ENCODE measurements at places on chromosomes 5 and 9. TPM values are rescaled to one million over a fixed set of nuclear protein-coding genes. Genes with fewer than 3 reads are reported as not detected.

The SPATA31A3 gene
- not detected for total RNA-seq

The RANBP17 gene
- 25.7 TPM for total RNA-seq

The ANGPTL2 gene
- total RNA-seq: 55.5 TPM

The NRG2 gene
- 0.81 TPM for total RNA-seq

The CCL28 gene
- 1.1 TPM for total RNA-seq

DNA sequence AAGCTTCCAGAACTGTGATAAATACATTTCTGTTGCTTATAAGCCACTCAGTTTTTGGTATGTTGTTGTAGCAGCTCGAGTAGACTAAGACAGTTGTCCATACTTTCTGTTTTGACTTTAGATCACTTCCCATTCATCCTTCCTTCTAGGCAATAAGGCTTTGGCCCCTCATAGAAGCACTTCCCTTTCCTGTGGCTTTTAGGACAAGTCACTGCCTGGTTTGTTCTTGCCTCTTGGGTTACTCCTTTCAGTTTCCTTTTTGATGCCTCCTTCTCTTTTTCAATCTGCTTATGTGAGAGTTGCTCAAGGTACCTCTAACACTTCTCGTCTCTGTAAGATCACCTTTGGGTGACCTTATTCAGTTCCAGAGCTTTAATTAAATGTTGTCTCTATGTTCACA, 72.4 kb upstream of the NTRK2 start:
- no peak for DNase-seq

DNA sequence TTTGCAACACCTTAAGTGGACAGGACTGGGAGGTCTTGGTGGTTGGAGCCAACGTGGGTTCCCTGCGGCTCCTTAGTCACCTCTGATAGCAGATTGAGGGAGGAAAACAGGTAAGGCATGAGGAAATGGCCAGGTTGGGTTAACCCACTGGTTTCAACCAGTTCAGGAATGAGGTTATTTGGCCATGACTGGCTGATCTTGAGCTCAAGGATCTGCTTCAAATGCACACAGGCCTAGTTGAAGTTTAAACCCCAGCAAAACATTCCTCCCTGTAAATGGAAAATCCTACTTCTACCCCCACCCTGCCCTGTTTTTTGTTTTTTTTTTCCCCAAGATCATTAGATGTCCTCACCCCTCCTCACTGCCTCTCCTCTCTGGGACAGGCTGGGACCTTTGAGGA, 3.2 kb upstream of the NUP214 start:
- no peak for DNase-seq

DNA sequence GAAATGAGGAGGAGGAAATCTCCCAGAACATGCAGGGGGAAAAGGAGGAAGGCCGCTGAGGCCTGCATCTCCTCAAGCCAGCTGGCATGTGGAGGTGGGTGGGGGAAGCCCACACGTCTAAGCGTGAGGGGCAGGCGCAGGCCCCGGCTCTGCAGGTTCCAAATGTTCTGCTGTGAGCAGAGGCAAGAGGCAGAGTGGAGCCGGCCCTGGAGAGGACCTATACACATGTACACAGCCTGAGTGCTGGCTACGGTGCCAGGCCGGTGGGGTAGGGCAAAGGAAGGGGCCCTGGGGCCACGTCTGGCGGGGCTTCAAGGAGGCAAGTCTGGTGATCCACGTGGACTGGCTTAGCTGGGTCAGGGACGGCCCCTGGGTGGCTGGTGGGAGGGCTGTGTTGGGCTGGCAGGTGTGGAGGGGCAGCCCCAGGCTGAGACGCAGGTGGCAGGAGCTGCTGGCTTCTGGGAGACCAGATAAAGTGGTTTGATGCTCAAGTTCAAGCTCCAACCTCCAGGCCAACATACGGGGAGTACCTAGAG, 26.4 kb downstream of the LPCAT1 start:
- no peak for DNase-seq

DNA sequence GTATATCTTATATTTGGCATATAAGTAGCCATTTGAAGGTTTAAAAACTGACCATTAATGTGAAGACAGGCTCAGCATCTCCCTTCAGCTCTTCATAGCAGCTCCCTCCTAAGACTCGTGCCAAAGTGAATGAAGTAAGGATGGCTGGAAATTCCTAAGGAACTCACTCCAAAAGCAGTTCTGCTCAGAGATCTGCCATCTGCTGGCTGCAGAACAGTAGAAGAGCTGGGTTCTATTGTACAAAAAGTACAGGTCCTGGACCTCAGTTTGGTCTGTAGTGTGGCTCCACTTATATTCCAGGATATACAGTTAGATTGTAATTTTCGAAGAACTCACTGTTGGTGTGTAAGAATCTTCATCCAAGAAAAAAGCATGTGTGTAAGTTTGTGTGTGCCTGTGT, 104.9 kb upstream of the RUSC2 start:
- DNase-seq: no peak

DNA sequence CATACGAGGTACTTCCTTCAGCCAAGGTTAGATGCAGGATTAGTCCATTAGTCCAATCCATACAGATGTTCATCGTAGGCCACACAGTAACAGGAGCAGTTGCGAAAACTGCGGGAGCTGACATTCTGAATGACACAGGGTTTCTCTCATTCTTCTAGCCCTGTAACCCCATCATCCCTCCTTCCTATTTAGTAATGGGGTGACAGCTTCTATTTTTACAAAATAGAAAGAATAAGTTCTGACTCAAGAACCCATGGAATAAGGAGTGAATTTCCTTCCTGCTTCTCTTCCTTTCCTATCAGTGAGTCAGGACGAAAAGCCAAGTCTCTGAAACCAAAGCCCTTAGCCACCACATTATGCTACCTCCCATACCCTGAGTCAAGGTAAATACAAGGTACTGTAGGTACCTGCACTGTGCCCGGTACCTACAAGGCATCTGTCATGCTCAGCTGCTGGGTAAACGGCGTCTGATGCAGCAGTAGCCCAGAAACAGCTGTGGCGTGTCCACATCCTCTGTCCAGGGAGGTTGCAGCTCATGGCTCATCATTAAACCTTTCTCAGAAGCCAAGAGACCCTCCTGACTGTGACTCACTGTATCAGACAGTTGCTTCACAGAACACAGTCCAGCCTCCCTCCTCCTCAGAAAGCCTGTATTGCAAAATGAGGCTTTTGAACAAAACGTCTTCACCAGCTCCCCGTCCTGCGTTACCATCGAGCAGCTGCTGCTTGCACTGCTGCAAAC, 84.2 kb downstream of the ESM1 start:
- DNase-seq: no peak

- DNase-seq: peak; percentile 18
These were observed 1.9 kb downstream of the ENTPD8 start for GRCh38 chr9:137439158-137439714.

DNA sequence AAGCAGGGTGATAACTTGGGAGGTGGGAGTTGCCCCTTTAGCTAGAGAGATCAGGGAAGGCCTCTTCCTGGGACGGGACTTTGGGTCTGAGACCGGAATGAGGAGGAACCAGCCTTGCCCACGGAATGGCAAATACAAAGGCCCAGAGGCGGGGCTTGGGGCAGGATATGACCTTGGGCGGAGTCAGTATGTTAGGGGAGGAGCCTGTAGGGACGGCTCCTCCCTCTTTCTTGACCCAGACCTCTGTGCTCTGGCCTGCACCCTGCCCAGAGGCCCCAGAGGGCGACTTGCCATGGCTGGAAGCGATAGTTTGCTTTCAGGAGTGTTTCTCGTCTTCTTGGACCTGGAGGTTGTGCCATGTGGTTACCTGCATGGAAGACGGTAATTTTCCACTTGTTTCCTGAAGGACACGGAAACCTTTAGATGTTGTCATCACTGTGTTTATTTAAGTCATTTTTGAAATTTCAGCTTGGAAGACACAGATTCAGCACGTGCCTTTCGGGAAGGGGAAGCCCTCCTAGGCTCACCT, 85.6 kb downstream of the DAB2IP start:
- DNase-seq: no peak

DNA sequence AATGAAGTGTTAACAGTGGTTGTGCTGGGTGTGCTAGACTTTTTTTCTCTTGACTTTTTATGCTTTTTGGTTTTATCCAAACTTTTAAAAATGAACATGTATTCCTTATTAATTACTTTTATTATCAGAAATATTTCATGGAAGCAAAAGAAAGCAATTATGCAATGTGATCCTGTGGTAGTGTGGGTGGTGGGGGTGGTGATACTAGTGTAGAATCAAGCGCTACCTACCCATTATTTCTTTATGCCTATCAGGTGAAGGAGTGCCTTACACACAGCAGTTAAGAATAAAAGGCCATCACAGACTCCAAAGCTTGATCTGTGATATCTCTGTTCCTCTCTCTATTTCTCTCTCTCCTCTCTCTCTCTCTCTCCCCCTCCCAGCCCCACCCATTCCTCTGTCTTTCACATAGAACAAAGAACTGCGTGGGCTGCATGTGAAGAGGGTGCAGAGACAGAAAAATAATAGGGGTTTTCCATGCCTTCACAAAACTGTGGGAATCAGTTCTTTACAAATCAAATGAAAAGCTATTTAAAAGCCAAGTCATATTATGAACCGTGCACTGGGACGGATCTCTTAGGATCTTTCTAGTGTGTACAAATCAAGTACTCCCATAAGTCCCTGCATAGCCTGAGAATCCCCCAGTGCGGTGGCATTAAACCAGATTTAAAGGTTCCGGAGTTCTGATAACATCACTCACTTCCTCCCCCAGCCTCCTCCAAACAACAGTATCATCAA, 351.2 kb downstream of the RAB3C start:
- DNase-seq: no peak

DNA sequence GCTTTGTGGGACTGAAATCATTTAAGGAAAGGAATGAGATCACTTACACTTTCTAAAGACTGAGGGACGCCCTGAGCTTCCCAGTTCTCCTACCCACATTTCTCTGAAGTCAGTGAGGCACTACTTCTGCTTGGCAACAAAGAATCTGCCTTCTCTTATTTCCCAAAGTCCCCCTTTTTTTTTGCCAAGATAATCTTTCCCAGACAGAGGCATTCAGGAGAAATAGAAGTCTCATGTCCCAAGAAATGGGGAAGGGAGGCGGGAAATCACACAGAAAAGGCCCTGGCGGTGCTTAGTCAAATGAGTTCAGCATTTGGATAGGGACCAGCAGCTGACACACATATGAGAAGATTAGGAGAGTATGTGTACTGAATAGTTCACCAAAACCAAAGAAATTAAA, 159.7 kb downstream of the MUSK start:
- DNase-seq: no peak

GRCh38 chr5:124408738-124409453, 337.5 kb downstream of the ZNF608 start:
- DNase-seq: no peak

- DNase-seq: no peak
These were observed 42.6 kb downstream of the ANKRD55 start for GRCh38 chr5:56190497-56190896.

DNA sequence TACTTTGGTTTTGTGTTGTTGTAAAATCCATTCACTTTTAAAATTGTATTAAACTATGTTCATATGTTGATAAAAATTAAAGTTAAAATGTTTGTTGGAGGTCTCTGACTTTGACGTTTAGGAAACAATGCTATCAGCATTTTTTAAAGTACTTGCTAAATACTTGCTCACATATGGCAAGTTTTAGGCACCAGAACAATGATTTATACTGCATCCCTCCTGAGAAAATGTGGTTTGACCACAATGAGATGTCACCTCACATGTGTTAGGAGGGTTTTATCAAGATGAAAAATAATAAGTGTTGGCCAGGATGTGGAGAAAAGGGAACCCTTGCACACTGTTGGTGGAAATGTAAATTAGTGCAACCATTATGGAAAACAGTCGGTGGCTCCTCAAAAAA, 180.8 kb downstream of the HSD17B3 start:
- no peak for DNase-seq

DNA sequence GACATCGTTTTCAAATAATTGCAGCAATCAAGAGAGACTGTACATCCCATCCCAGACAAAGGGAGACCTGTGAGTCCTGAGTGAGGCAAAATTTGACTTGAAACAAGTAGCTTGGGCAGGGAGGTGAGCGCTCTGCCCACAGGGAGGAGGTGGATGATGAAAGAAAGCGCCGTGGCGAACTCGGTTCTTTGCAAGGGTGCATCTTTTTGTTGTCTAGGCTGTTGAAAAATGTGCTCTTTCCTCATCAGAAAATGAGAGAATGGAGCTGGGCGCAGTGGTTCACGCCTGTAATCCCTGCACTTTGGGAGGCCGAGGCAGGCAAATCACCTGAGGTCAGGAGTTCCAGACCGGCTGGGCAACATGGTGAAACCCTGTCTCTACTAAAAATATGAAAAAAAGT, 150.5 kb downstream of the GAPVD1 start:
- DNase-seq: no peak

DNA sequence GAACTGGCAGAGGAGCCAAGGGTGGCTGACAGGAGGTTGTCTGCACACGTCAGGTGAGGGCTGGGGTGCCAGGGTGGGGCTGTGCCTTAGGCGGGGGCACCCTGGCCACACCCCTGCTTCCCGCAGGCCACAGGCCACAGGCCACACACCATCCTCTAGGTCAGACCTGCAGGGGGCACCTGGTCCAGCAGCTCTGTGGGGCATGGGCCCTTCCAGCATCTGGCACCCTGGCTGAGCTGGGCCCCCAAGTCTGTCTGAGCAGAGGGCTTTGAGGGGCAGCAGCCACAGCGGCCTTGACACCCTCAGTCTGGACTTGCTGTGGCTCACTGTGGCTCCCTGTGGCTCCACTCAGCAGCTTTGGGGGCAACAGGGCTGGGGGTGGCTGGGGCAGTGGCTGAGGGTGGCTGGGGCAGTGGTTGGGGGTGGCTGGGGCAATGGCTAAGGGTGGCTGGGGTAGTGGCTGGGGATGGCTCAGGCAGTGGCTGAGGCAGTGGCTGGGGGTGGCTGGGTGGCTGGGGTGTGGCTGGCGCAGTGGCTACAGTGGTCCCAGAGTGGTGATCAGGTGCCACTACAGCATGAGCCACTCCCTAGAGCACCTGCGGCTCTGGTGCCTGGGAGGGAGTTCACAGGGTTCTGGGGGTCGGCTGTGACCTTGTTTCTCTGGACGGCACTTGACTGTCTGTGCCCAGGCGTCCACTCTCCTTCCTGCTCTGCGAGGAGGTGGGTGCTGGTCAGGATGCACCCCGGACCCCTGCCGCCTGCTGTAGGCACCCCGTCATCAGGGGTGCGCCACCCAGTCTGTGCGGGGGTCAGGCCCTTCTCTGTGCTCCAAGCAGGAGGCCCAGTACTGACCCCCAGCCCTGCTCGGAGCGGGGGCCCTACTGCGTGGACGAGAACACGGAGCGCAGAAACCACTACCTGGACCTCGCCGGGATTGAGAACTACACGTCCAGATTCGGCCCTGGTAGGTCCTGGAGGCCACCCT, 27.1 kb downstream of the NKD2 start:
- DNase-seq: peak; percentile 14

DNA sequence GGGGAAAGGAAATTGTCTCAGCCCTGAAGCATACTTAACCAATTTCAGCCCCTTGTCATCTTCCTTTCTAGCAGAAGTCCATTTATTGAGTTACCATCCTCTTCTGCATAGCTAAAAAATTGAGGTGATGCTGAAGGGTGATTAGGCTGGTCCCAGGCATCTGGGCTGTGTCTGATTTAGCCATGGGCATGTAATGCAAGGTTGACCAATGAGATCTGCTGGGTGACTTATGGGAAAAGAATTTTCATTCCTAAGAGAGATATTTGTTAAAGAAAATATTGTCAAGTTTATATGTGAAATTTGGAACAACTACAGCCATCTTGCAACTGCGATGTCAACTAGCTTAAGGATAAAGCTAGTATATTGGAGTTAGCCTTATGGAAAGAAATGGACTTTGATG, 5.1 kb downstream of the ITGA2 start:
- no peak for DNase-seq

- no peak for DNase-seq
These were observed 7.6 kb downstream of the TTC39B start for GRCh38 chr9:15299374-15299939.

- DNase-seq: no peak
These were observed 3.8 kb downstream of the P4HA2 start for GRCh38 chr5:132223861-132224260.

- DNase-seq: no peak
These were observed 57.6 kb downstream of the GLIS3 start for GRCh38 chr9:4242239-4242638.
